Thyroid gland (tissue), 4 donors: ENCODE measurements at places on chromosomes 2 and 18. TPM values are rescaled to one million over a fixed set of nuclear protein-coding genes. Genes with fewer than 3 reads are reported as not detected.

The SMPD4 gene
- 34.1 TPM for total RNA-seq

GRCh38 chr2:61949714-61950560, 44.5 kb downstream of the COMMD1 start:
- H3K36me3 ChIP-seq = no peaks in the 10 kb centered on the region
- peak overlapping the region; percentile 86 for H3K27ac ChIP-seq
- no peak overlapping the region for H3K4me3 ChIP-seq
- DNase-seq = peak; percentile 88
- H3K4me1 ChIP-seq = peaks cover 39% of the 10 kb centered on the region

GRCh38 chr2:56202381-56203121, 18.8 kb downstream of the CCDC85A start:
- no peaks in the 10 kb centered on the region for H3K4me1 ChIP-seq
- H3K27me3 ChIP-seq = no peaks in the 10 kb centered on the region
- DNase-seq = no peak
- no peaks in the 10 kb centered on the region for H3K36me3 ChIP-seq
- H3K4me3 ChIP-seq = no peak overlapping the region
- no peak overlapping the region for H3K27ac ChIP-seq

DNA sequence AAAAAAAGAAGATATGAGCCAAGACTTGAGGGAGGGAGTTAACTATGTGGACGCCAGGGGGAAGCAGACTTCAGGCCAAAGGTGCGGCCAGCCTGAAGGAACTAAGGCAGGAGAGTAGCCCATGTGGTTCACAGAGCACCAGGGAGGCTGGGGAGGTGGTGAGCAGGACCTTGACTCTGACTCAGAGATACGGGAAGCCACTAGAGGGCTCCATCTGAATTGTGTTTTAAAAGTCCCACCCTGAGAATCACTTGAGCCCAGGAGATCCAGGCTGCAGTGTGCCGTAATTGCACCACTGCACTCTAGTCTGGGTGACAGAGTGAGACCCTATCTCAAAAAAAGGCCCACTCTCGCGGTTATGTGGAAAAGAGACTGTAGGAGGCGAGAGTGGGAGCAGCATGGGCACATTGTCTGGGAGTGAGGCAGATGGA, 12.3 kb downstream of the CEP192 start:
- H3K36me3 ChIP-seq = peaks cover 3% of the 10 kb centered on the region
- H3K4me3 ChIP-seq = no peak overlapping the region
- H3K27ac ChIP-seq = no peak overlapping the region
- no peaks in the 10 kb centered on the region for H3K27me3 ChIP-seq
- DNase-seq = peak; percentile 48
- no peaks in the 10 kb centered on the region for H3K4me1 ChIP-seq

DNA sequence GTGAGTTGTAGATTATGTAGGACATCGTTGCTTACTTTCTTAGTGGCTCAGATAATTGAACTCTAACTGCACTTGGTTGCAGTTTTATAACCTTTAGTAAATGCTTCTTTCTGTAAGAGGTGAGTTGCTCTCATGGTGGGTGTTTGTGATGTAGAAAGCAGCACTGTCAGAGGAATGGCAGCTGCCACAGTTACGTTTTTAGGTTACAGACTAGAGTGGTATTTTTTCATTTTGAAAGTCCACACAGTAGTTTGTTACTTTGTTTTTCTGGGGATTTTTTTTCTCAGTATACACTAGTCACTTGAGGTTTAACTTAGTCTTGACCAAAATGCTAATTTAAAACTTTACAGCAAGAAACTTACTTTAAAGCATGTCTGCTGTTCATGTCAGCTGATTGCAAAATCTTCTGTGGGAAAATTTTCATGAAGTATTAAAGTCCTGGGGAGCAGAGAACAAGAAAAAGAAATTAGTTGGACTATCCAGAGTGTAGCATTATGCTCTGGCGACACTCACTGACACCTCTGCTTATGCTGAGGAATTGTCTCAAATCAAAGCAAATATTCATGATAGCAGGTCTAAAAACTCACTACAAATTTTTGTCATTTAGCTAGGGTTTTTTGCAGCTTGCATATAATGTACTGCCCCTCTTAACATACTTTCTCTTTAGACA, 14.8 kb downstream of the AFTPH start:
- no peaks in the 10 kb centered on the region for H3K36me3 ChIP-seq
- DNase-seq = no peak
- H3K4me3 ChIP-seq = no peak overlapping the region
- H3K27me3 ChIP-seq = no peaks in the 10 kb centered on the region
